Fibroblast of skin of left quadriceps (primary cell): ENCODE measurements at places on chromosomes 3 and 15.

DNA sequence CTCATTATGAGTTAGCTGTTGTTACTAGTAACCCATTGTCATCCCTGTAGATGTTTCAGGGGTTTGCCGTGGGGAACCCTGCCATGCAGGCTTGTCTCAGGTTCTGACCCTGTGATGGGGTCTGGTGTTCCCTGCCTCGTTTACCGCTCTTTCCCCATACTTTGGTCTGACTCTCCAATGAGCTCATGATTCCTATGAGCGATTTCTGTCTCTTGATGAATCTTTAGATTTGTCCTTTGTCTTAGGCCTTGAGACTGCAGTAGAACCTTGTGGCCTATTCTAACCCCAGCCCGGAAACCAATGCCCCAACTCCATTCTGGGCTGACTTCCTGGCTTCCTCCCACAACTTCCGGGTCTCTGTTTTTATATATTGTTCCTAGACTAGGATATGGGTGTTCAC is 11.3 kb upstream of the IQGAP1 start:
- no peak for DNase-seq

DNA sequence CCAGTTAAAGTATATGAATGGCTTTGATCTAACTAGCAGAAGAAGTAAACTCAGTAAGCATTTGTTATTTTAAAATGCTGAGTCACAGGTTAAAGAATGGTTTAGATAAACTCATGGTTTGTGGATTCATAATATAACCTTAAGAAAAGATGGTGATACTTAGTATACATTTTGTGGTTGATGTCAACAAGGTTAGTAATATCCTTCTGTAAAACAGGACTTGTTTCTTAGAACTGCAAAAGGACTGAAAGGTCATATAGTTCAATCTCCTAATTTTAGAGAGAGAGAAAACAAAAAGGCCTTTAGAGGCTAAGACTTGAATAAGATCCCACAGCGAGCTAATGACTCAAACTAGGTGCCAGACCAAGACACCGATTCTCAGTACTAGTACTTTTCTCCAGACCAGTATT is 50.0 kb downstream of the STRIT1 start:
- no peak for DNase-seq

GRCh38 chr3:85360742-85361387 is 402.1 kb downstream of the CADM2 start:
- DNase-seq, result peak; percentile 8

DNA sequence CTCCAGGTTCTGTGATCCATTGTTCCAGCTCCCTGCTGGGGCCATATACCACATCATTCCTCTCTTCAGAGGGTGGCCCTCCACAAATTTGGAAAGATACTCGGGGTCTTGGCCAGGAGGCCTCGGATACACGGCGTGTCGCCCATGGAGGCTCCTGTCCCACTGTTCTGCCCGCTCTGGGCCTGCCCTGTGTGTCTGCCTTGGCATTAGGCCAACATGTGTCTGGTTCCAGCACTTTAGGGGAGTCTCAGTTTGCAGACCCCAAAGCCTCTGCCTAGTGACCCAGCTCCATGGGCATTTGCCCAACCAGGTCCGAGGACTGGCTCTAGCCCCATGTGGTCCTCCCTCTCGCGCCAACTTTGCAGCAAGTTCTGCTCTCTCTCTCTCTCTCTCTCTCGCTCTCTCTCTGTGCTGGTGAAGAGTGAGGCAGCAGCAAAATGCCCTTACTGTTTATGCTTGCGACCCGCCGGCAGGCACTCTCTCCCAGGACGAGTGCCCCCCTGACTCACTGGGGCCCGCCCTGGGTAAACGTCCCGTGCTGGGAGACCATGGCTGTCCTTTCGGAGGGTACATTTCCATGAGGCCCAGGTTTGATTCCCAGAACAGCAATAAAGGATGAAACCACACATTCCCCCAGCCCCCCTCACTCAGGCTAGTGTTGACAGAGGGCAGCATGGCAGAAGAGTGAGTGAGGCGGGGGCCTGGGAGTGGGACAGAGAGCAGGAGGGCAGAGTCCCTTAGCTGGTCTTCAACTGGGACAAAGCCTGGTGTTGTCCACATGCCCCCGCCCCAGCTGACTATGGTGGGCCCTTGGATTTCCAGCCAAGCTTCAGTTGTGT is 77.9 kb downstream of the ISG20 start:
- no peak for DNase-seq
